Right atrium auricular region (tissue), 2 donors: ENCODE measurements at places on chromosomes 13 and 19. TPM values are rescaled to one million over a fixed set of nuclear protein-coding genes. Genes with fewer than 3 reads are reported as not detected.
A peak's percentile ranks its signal among the peaks of the same experiment; 100 is the strongest.

C19orf18 gene
- total RNA-seq, result not detected

ZNF737 gene
- total RNA-seq, result 13.0 TPM

KCNK6 gene
- 3.8 TPM for total RNA-seq

KCNN4 gene
- 2.0 TPM for total RNA-seq

C19orf38 gene
- 1.5 TPM for total RNA-seq

KIR3DL3 gene
- total RNA-seq, result not detected

RGS9BP gene
- 15.3 TPM for total RNA-seq

C19orf81 gene
- not detected for total RNA-seq

A1BG gene
- 45.5 TPM for total RNA-seq

DNA sequence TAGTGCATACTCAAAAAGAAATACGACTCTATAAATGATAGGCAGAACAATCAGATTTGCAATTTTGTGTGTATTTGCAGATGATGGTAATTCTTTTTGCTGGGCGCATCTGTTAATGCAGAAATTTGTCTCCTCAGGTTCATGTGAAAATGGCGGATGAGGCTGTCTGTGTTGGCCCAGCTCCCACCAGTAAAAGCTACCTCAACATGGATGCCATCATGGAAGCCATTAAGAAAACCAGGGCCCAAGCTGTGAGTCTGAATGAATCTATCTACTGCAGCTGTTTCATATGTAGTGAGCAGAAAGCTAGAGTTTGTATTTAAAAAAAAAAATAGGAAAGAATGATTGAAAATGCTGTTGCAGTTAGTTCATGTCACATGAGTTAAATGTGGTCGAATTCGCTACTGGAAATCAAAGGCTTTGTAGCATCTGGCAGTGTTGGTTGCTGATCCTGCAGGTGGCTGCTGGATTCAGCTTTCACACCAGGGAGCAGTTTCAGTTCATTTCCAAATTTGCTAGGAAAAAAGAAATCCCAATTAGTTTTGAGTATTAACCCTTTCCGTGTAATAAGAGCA lies 66.0 kb downstream of the PCCA start:
- no peaks in the 10 kb centered on the region for H3K27me3 ChIP-seq
- DNase-seq, result no peak
- peaks cover 4% of the 10 kb centered on the region for H3K36me3 ChIP-seq

GRCh38 chr13:113883921-113884804 lies 20.3 kb upstream of the GAS6 start:
- H3K4me3 ChIP-seq, result no peak overlapping the region
- H3K36me3 ChIP-seq, result no peaks in the 10 kb centered on the region
- H3K27ac ChIP-seq, result no peak overlapping the region
- H3K27me3 ChIP-seq, result no peaks in the 10 kb centered on the region
- peaks cover 59% of the 10 kb centered on the region for H3K4me1 ChIP-seq

DNA sequence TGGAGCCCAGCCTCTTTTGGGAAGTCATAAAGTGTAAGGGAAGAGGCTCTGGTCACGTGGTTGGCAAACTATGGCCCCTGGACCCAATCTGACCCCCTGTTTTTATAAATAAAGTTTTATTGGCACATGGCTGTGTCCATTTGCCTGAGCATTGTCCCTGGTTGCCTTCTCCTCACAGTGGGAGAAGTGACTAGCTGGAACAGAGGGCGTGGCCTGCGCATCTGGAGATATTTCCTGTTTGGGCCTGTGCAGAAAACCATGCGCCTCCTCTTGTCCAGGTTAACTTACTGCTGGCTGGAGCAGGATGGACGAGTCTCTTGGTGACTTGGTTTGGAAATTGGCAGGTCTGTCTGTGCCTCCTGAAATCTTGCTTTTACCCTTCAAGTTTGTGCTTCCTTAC lies 48.3 kb downstream of the KDM4B start:
- H3K27me3 ChIP-seq, result no peaks in the 10 kb centered on the region
- no peak overlapping the region for H3K27ac ChIP-seq
- no peak overlapping the region for H3K4me3 ChIP-seq
- H3K36me3 ChIP-seq, result peaks cover 10% of the 10 kb centered on the region
- peaks cover 21% of the 10 kb centered on the region for H3K4me1 ChIP-seq

- H3K27ac ChIP-seq, result no peak overlapping the region
- no peaks in the 10 kb centered on the region for H3K36me3 ChIP-seq
- H3K27me3 ChIP-seq, result no peaks in the 10 kb centered on the region
- DNase-seq, result no peak
- H3K4me3 ChIP-seq, result no peak overlapping the region
- H3K4me1 ChIP-seq, result no peaks in the 10 kb centered on the region
Measured at GRCh38 chr13:24040835-24041234, 119.7 kb upstream of the SPATA13 start.

- no peaks in the 10 kb centered on the region for H3K27me3 ChIP-seq
- H3K36me3 ChIP-seq, result no peaks in the 10 kb centered on the region
- DNase-seq, result no peak
Measured at GRCh38 chr19:10431943-10432735, 11.8 kb downstream of the PDE4A start.

DNA sequence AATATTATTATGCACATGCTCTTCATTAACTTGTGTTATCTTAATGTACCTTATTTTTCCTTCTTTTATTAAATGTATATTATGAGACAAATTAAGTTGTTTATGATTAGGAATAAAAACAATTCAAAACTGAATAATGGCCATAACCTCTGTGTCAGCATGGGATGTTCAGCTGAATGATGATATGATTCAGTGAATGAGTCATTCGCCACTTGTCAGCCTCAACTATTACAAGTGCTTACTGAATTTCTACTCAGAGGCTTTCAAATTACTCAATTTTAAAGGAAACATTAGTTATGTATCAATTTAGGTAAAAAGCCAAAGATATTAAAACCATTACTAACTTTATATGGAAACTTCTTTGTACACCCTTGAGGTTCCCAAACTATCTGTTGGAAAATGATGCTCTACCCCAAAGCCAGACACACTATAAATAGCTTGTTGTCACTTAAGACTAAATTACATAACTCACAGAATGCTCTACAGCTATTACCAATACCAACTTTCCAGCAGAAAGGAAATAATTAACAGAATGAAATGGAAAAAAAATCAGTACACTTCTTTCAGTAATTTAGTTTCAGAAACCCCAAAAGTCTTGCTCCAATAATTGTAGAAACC lies 14.4 kb downstream of the LIG4 start:
- H3K27me3 ChIP-seq, result no peaks in the 10 kb centered on the region
- H3K4me3 ChIP-seq, result no peak overlapping the region
- no peaks in the 10 kb centered on the region for H3K36me3 ChIP-seq
- no peak for DNase-seq

DNA sequence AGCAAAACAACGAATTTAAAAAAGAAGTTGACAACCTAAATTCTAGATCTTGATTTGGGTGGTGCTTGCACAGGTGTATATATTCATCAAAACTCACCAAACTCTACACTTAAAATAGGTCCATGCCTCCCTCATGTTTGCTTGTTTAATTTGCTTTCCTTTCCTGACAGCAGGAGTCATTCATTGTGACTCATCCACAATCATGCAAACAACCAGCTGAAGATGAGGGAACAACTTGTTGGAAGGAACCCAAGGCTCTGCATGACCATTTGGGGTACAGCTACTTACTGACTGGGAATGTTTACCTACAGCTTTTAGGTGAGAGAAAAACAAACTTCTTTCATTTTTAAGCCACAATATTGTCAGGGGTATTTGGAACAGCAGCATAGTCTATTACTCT lies 96.6 kb downstream of the RXFP2 start:
- no peaks in the 10 kb centered on the region for H3K27me3 ChIP-seq
- no peak overlapping the region for H3K4me3 ChIP-seq
- no peak for DNase-seq
- H3K4me1 ChIP-seq, result no peaks in the 10 kb centered on the region
- H3K27ac ChIP-seq, result no peak overlapping the region

DNA sequence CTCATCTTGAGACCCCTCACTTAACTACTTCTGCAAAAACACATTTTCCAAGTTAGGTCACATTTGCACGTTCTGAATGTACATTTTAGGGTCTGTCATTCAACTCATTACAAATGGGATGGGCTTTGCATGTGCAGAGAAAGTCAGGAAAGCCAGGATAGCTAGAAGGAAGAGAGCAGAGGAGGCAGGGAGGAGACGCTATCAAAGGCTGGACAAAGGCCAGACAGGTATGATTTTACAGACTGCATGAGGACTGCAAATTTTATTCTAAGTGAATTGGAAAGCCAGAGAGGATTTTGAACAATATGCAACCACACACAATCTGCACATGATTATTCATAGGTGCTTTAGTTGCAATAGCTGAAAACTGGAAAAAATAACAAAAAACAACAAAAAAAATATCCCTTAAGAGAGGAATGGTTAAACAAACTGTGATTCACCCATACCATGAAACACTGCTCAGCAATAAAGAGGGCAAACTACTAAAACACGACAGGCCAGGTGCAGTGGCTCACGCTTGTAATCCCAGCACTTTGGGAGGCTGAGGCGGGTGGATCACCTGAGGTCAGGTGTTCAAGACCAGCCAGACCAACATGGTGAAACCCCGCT lies 21.1 kb downstream of the SYDE1 start:
- no peak overlapping the region for H3K27ac ChIP-seq
- H3K36me3 ChIP-seq, result no peaks in the 10 kb centered on the region
- H3K4me1 ChIP-seq, result no peaks in the 10 kb centered on the region
- DNase-seq, result no peak
- H3K4me3 ChIP-seq, result no peak overlapping the region

- H3K4me1 ChIP-seq, result no peaks in the 10 kb centered on the region
- peaks cover 4% of the 10 kb centered on the region for H3K36me3 ChIP-seq
- H3K27me3 ChIP-seq, result no peaks in the 10 kb centered on the region
- no peak for DNase-seq
- H3K4me3 ChIP-seq, result peak overlapping the region; percentile 98
- peak overlapping the region; percentile 99 for H3K27ac ChIP-seq
Measured at GRCh38 chr13:113207890-113208420, 514 bp downstream of the PCID2 start.

- H3K36me3 ChIP-seq, result no peaks in the 10 kb centered on the region
- H3K27me3 ChIP-seq, result peaks cover 27% of the 10 kb centered on the region
- DNase-seq, result no peak
- H3K27ac ChIP-seq, result no peak overlapping the region
Measured at GRCh38 chr19:33227242-33227650, 1.6 kb upstream of the SLC7A10 start.

GRCh38 chr13:101449790-101450748 lies 2.4 kb upstream of the ITGBL1 start:
- no peak overlapping the region for H3K4me3 ChIP-seq
- H3K27ac ChIP-seq, result no peak overlapping the region
- H3K4me1 ChIP-seq, result no peaks in the 10 kb centered on the region
- DNase-seq, result no peak

DNA sequence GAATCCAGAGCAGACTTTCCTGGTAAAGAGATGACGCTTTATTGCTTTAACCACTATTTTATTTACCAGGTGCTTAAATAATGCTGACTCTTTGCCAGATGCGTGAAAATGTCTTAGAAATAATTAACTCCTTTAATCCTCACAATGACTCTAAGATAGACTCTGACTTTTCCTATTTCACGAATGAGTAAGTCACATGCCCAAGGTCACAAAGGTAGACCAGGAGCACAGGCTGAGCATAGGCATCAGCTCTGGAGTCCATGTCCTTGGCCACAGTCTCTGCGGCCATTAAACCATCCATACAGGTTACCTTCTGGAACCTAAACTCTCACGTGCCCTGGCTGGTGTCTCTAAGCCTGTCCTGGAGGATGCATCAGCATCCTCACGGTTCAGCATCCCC lies 87.3 kb downstream of the ERCC5 start:
- H3K4me3 ChIP-seq, result no peak overlapping the region
- H3K4me1 ChIP-seq, result no peaks in the 10 kb centered on the region
- DNase-seq, result no peak
- H3K27me3 ChIP-seq, result no peaks in the 10 kb centered on the region
- H3K36me3 ChIP-seq, result no peaks in the 10 kb centered on the region

DNA sequence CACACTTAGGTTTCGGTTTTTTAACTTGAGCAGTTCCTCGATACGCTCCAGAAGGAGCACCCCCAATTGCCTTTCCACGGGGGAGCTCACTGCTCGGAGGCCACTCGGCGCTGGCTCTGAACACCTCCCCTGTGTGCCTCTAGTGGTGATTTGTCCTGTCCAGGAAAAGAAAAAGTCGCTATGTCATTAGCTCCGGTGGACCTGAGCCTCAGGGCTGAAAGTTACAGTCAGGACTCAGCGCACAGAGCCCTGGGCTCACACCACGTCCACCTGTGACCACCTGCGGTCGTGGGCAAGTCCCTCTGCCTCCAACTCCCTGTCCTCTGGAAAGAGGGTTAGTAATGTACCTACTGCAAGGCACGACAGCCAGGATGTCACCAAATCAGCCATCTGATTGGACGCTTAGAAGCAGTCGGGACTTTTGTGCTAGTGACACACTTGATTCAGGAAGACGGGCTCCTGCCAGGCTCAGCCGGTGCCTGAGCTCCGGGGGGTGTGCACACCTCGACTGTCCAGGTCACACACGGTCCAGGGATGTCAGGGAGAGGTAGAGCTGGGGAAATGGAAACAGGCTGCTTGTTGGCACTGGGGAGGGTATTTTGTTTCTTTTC lies 3.9 kb upstream of the TMPRSS9 start:
- no peak overlapping the region for H3K4me3 ChIP-seq
- H3K27me3 ChIP-seq, result no peaks in the 10 kb centered on the region

DNA sequence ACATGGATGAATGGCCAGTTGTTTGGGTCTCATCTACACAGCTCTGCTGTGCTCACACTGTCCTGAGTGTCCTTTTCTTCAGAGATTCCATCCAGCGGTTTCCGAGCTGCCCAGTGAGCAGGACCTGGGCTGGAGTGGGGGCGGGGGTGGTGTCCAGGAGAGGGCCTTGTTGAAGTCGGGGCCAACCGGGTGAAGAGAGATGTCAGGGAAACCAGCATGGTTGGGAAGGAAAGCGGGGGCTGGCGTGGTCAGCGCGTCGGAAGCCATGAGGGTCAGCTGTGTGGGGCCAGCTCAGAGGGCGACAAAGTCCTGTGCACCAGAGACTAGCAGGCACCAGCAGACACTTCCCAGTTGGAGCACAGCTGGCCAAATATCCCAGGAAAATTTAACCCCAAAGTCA lies 37.8 kb upstream of the SOX1 start:
- H3K4me3 ChIP-seq, result no peak overlapping the region
- no peaks in the 10 kb centered on the region for H3K36me3 ChIP-seq
- H3K4me1 ChIP-seq, result no peaks in the 10 kb centered on the region
- no peak overlapping the region for H3K27ac ChIP-seq

DNA sequence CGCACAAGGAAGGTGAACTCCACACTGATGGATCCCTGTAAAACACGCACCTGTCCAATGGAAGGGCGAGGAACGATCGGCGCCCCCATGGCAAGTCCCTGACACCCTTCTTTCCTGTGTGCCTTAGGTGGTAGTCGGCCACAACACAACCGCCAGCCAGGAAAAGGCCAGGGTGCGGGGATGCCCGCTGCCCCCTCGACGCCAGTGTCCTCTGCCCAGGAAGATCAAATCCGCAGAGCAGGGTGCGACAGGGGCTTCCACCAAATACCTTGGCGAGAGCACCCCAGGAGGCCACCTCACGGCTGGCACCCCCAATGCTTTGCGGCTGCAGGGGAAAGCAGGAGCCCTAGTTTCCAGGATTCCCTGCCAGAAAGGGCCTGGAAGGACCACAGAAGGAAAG lies 91.2 kb downstream of the ZNF254 start:
- DNase-seq, result no peak
- H3K4me3 ChIP-seq, result no peak overlapping the region
- H3K27me3 ChIP-seq, result no peaks in the 10 kb centered on the region
- no peaks in the 10 kb centered on the region for H3K4me1 ChIP-seq
- H3K36me3 ChIP-seq, result no peaks in the 10 kb centered on the region

GRCh38 chr13:85366759-85367417 lies 432.3 kb downstream of the SLITRK6 start:
- H3K36me3 ChIP-seq, result no peaks in the 10 kb centered on the region
- no peaks in the 10 kb centered on the region for H3K27me3 ChIP-seq
- H3K27ac ChIP-seq, result no peak overlapping the region
- H3K4me1 ChIP-seq, result no peaks in the 10 kb centered on the region
- no peak overlapping the region for H3K4me3 ChIP-seq
- DNase-seq, result no peak
